ENCODE measurements at places on chromosomes 7 and 10.

DNA sequence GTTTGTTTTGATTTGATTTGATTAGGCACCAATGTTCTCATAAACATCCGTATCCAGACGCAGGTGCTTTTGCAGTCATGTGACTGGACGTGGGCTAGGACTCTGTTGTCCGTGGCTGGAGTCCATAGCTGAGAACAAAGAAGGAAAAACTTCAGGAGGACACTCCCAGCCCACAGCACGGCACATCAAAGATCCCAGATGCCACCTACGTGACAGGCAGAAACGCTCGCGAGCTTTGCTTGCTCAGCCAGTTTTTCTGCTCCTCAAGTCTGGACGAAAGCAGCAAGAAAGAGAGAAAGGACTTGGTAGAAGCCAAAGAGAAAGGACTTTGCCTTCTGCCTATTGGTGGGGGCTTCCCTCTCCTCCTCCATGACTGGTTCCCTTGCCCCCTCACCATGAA is 6.9 kb upstream of the ZKSCAN1 start:
- DNase-seq: no peak

DNA sequence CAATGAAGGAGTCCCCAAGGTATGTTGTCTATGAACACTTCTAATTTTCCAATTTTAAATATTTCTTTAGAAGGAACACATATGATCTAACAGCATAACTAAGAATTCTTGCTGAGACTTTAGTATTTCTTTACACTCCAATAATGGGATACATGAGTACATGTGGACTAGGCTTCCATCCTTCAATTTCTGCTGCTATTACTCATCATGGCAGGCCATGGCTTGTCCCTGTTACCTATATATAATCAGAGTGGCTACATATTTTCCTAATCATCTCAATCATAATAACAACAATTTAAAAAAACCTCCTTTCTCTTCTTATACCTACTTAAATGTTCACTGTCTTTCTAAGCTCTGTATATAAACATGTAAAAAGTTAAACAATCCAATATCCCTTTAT is 60.3 kb upstream of the TAC1 start:
- DNase-seq: no peak

DNA sequence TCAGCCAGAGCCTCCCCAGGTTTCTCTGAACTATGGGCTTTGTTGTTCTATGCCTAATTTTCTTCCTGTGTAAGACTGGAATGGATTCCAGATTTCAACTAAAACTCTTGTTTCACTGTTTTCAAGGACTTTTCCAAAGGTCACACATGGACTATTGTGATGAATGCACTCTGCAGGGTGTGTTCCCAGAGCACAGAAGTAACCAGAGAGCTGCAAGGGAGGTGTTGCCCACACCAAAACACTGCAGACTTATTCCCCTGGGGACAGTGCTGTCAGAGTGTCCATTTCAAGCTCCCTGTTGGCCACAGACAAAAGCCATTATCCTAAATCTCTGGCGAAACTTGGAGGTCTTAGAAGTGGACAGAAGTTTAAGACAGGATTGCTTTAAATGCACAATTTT is 231.6 kb downstream of the TRIL start:
- no peak for DNase-seq

DNA sequence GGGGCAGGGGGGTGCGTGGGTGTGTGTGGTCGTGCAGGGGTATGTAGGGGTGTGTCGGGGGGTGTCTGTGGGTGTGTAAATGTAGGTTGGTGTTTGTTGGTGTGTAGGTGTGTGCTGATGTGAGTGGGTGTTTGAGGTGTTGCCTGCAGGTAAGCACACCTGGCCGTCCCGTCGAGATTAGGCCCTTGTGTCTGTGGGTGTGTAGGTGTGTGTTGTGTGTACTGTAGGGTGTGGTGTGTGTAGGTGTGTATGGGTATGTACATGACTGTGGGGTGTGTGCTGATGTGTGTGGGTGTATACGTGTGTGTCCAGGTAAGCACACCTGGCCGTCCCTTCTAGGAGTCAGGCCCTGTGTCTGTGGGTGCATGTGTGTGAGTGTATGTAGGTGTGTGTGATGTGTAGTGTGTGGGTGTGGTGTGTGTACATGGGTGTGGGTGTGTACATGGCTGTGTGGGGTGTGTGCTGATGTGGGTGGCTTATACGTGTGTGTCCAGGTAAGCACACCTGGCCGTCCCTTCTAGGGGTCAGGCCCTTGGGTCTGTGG is 15.8 kb downstream of the FAM20C start:
- no peak for DNase-seq

- peak; percentile 61 for DNase-seq
These were observed 157.3 kb downstream of the CTTNBP2 start for GRCh38 chr7:117715784-117716445.

DNA sequence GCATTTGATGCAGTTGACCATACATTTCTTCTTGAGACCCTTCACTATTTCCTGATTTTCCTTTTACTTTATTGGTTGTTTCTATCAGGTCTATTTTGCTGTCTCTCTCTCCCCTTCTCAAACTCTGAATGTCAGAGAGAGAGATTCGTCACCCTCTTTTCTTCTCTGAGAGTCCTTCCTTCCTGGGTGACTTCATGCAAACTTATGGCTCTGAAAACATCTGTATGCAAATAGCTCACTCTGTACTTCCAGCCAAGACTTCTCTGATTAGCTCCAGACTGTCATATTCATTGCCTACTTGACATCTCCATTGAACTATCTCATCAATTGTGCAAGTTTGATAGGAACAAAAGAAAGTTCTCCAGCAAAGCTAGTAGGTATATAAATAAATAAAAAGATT is 191.7 kb upstream of the KLF6 start:
- DNase-seq: no peak
